ENCODE measurements at places on chromosomes 12 and 14.

DNA sequence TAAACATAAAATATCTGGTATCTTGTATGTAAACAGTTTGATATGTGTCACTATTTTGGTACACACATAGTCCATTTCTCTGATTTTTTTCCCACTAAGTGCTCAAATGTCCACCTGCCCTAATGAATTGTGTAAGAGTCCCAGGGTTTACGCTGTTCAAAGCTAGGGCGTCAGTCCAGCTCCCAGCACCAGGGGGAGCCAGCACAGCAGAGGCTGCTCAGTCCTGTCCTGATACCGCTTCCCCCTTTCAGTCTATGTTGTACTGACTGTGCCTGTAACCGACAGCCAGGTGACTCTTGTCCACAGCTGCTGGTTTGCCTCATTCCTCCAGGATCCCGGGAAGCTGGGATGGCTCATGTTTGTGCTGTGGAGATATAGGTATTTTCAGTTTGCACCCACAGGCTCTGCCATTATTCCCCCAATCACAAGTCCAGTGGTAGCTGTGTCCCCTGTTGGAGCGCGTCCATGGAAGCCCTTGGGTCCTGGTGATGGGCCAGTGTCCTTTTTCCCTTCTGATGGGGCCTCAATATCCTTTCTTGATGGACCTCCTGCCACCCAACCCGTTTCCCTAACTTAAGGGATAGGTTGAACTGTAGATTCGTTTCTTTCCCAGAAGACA, 242.0 kb downstream of the NEDD1 start:
- DNase-seq = peak; percentile 7

- DNase-seq = no peak
Measured at GRCh38 chr12:25401547-25402345, 151.0 kb upstream of the KRAS start.

- DNase-seq = no peak
Measured at GRCh38 chr14:62667421-62667914, 377.8 kb downstream of the KCNH5 start.

DNA sequence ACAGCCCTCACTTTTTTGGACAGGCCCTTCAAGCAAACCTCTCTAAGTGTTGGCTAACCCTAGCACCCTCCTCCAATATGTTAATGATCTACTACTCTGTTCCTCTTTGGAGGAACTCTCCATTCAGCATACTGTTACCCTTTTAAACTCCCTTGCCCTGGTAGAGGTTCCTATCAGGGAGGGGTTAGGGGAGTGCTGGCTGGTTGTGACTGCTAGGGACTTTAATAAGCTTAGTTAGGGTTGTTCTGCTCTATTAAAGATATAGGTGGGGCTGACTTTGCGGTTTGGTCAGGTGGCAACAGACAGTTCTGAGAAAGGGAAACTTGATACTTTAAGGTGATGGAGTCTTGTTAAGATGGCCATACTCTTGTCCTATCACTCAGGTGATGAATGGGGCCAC, 301.5 kb upstream of the FBXO33 start:
- no peak for DNase-seq

DNA sequence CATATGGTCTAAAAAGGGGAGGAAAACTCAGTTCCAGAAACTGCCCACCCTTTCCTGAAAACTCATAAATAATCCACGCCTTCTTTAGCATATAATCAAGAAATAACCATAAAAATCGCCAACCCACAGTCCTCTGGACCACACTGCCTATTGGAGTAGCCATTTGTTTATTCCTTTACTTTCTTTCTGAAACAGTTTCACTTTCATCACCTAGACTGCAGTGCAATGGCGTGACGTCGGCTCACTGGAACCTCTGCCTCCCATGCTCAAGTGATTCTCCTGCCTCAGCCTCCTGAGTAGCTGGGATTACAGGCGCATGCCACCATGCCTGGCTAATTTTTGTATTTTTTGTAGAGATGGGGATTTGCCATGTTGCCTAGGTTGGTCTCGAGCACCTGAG, 44.2 kb downstream of the CLMN start:
- no peak for DNase-seq

DNA sequence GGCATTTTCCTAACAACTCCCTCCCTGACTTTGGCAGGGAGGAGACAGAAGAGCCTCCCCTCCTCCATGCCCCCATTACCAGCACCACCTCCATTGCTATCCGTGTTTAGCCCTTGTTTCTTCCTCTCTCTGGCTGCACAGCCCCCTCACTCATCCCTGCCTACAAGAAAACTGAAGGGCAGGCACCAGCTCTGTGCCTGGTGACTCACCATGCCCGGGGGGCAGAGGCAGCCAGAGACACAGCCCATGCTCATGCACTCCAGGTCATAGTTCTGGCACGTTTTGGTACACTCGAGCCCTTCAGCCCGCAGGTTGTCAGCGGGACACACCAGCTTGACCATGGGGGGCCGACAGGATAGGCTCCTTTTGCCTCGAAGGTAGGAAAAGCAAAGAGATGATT, 80.4 kb downstream of the VWF start:
- no peak for DNase-seq

DNA sequence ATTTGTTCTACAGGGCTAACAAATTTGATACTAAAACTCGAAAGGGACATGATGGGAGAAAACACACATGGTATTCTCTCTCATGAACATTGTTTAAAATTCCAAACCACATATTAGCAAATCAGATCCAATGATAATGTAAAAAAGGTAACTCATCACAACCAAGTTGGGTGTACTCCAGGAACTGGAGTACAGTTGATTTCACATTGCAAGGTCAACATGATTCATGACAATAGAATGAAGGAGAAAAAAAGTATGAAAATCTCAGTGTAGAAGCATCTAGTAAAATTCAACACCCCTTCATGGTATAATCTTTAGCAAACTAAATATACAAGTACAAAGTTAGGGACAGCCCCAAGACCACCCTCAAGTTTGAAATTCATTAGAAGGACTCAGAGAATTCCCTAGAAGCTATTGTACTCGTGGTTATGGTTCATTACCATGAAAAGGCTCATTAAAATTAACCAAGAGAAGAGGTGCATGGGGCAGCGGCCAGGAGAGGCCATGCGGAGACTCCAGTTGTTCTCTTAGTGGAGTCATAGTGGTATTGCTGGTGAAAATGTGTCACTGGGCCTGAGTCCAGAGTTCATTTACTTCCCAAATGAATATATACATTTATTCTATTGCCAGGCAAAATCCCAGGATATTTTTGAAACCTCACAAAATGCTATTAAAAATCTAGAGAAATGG, 3.1 kb upstream of the CDCA4 start:
- no peak for DNase-seq

DNA sequence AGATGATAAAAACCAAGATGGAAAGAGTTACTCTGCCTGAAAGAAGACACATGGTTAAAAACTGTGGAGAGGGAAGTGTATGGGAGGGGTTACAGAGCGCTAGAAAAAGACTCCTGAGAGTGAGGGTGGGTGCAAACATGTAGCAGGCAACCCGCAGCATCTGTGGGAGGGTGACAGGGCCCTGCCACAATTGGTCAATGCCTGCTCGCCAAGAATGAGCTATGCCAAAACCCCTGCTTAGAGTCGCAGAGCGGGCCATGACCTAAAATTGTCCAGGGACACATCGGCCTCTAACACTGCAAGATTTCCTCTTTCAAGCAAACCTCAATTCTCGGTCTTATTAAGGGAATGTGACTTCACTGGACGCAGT, 700 bp downstream of the PRKAG1 start:
- DNase-seq = no peak

DNA sequence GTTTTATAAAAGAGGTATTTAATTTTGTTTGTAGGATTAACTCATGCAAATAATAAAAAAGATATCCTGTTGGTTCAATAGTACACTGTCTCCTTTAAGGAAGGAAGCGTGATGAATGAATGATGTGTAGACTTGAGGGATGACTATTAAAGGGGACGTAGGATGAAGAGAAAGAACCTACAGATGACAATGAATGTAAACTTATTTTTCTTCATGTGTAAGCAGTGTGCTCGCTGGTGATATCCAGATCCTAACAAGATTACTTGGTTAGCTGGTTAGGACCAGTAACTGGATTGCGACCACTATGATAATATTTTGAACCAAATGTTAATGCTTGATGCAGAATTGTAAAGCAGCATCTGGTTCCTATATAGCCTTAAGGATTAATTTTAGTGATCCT, 2.6 kb downstream of the ARF6 start:
- DNase-seq = no peak

All from NCI-H1105 (cell line).